Daoy (cell line): ENCODE measurements at places on chromosomes 11 and 22.

DNA sequence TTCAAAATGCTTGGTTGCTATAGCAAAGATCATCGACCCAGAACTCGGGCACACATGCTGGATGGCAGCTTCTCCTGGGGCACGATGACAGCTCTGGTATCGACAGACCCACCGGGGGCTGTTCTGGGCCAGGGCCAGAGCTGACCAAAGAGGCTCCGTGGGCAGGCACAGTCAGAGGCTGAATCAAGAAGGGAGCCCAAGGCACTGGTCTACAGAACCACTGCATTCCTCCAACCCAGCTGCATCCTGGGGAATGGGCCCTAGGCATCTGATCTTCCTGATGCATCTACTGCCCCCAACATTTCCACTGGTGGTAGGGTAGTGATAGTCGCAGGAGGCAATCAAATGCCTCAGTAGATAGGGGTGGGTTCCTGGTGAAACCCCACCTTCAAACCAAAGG lies 470.3 kb downstream of the TBC1D22A start:
- no peak for DNase-seq

- DNase-seq, result no peak
These were observed 514.7 kb downstream of the CNTN5 start for GRCh38 chr11:99535406-99535805.

GRCh38 chr11:34341096-34341495 lies 16.7 kb downstream of the ABTB2 start:
- DNase-seq, result no peak

GRCh38 chr11:1008001-1008802 lies 28.3 kb downstream of the MUC6 start:
- DNase-seq, result no peak

DNA sequence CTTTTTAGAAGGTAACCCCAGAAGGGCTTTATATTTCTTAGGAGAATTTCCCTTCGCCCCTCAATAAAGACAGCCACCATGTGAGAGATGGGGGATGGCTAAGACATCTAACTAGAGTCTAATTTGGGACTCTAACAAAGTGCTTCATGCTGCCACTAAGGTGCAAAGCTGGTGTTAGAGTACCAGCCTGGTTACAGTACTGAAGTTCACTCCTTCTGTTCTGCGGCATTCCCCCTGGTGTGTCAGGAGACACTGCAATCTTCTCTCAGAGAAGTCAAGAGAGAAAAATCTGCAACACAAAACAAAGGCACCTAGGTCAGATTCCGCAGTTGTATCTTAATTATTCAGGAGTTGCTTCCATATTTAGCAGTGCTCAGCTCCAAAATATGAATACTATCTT lies 603.0 kb upstream of the CADM1 start:
- DNase-seq, result no peak

- DNase-seq, result no peak
These were observed 97.2 kb downstream of the JRKL start for GRCh38 chr11:96486890-96487611.

DNA sequence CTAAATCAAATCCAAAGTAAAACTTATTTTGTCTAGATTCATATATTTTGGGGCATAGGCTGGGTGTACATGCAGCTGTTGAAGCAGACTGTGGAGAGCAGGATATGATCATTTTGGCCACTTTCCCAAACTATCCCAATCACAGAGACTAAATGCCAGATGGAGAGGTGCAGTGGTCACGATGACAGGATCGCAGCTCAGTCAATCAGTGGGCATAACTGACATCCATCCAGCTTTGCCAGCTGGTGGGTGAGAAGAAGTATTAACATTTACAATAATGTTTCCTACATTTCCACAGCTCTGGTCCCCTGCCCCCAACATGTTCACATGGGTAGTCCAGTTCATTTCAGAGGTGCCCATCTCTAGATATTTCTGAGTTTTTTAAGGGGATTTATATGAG lies 255.5 kb upstream of the SESN3 start:
- no peak for DNase-seq

DNA sequence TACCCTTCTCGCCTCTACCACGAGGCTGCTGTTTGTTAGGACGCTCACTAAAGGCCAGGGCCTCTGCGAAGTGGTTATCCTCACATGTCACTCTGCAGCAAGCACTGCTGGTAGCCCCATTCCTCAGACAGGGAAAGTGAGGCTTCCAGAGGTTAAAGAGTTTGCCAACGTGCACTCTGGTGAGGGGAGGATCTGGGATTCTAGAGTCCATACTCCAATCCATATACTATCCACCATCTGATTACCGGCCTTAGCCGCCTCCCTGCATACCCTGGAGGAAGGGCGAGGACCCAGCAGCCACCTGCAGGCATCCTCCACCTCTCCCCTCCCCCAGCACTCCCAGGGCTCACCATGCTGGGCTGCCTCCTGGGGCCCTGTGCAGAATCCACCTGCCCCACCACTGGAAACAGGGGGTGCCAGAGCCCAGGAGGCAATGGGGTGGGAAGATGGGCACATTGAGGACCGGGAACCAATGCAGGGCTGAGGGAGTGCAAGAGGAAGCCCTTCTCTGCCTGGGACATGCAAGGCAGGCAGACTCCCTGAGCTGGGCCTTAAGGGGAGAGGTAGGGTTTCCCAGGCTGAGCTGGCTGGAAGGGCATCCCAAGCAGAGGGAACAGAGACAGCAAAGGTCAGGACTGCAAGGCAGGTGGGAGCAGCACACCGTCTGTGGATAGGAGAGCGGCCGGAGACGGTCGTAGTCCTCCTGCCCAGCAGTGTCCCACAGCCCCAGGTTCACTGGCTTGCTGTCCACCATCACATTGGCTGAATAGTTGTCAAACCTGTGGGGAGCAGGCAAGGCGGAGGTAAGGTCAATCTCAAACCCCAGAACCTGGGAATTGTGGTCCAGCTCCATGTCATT lies 11.7 kb downstream of the RAC2 start:
- DNase-seq, result no peak

DNA sequence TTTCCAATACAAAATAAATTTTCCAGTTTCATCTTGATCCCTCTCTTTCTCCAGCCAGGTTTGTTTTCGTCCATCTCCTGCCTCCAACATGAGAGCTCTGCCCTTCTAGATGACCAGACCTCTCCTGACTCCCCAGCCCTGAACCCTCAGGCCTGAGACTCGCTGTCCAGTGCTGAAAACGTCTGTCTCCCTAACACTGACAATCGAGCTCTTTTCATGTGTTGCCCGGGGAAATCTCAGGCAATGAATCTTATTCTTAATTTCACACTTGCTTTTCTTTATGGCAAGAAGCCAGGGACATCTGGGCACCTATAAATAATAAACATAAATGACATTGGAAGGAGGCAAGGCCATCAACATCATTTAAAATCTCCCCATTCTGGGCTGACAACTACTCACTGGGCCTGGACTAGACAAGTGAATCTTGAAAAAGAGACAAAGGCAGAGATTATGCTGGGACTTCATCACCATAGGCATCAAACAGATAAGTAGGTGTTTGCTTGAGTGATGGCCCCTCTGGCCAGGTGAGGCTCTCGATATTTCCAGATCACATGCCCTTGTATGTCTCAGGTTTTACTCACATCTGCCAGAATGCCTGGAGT lies 274.5 kb upstream of the B3GAT1 start:
- no peak for DNase-seq

DNA sequence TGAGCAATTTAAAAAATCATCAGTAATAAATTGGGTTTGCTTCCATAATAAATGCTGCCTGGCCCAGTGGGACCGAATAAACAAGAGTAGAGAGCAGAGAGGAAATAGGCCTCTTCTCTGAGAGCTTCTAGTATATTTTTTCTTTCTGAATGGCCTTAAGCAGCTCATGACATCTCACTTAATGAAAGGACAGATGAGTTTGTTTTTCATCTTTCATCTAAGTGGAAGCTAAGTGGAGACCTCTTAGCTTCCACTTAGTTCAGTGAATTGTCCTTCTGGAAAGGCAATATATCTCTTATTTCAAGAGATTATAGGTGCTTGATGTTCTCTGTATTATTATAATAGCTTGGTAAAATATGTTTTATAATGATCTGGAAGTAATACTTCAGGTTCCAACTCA lies 245.9 kb upstream of the ANO3 start:
- DNase-seq, result no peak

DNA sequence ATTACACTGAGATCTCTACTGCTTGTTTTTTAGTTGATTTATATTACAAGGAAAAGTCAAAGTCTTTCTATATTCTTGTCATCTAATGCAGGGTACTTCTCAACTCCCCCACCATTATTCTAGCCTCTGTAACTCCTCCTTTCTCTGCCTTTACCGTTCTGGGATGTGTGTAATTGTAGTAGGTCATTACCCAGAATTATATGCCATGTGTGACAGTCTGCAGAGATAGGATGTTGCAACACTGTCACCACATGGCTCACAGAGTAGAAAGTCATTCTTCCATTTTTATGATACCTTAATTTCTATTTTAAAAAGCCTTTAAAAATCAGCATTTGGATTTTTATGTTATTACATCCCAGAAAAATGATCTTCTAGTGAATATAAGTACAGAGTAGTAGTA lies 32.7 kb downstream of the ZNF143 start:
- no peak for DNase-seq

- no peak for DNase-seq
These were observed 1487.9 kb downstream of the TBC1D22A start for GRCh38 chr22:48250286-48250895.

DNA sequence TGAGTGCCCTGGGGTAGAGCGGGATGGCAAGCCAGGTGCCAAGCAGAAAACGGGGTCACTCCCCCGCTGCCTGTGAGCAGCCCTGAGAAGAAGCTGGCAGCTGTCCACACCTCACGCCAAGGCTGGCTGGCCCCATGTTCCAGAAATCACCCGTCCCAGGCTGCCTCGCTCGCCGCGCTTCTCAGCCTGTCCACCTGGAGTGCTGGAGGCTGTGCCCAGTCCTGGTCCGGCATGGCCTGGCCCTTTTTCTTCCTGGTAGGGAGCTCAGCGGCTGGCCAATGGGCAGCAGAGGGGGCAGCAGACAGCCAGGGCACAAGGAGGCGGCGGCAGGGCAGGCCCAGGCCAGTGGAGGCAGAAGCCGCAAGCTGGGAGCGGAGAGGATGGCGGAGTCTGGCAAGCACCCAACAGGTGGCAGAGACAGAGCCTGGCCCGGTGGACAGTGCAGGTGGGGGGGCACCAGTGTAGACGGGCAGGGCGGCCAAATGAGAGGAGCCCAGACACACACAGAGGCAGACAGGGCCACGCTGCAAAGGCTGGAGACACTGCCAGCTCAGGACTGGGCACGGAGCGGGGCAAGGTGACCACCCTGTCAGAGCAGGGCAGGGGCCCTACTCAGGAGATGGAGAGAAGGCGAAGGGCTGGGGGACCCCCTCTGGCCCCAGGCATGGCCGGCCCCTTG lies 37.2 kb upstream of the TH start:
- no peak for DNase-seq

DNA sequence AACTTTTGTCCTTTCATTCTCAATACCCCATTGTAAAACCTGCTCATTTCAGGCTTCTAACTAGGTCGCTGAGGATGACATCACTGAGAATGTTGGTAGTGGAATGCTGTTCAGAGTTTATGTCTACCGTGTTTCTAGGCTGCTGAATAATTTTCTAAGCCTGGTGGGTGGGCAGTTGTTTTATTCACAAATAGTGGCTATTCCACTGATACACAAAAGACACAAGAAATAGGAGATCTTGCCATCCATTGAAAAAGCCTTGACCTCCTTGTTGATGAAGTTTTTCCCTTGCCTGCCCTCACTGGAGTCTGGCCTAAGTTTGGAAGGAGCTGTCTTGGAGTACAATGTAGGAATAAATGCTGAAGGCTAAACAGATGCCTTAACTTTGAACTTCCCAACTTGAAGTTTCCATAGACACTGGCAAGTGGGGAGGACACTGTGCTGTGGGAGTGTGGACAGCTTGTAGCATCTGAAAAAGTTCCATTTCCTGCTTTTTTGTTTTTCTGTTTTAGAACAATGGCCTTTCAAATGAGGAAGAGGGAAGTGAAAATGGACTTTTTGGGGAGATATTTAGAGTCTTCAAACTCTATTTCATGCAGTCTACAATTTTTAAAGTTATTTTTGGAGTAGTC lies 59.2 kb downstream of the TRIM44 start:
- no peak for DNase-seq

GRCh38 chr11:65500387-65501185 lies 1.7 kb downstream of the MALAT1 start:
- peak; percentile 53 for DNase-seq

DNA sequence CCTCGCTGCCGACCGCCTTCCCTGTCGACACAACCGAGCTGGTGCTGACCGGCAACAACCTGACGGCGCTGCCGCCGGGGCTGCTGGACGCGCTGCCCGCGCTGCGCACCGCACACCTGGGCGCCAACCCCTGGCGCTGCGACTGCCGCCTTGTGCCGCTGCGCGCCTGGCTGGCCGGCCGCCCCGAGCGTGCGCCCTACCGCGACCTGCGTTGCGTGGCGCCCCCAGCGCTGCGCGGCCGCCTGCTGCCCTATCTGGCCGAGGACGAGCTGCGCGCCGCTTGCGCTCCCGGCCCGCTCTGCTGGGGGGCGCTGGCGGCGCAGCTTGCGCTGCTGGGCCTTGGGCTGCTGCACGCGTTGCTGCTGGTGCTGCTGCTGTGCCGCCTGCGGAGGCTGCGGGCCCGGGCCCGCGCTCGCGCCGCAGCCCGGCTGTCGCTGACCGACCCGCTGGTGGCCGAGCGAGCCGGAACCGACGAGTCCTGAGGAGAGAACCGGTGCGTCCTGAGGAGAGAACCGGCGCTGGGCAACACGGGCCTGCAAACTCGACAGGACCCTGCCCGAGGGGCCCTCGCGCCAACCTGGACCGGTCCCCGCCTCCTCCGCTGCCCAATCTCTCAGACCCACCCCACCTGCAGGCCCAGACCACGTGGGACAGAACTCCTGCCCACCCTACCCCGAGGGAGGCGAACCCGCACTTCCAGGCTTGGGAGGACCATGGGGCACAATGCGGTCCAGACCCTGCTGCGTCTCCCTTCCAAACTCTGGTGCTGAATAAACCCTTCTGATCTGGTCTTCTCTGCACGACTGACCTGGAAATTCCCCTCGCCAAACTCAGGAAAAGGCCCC lies 866 bp downstream of the GP1BB start:
- DNase-seq, result no peak

DNA sequence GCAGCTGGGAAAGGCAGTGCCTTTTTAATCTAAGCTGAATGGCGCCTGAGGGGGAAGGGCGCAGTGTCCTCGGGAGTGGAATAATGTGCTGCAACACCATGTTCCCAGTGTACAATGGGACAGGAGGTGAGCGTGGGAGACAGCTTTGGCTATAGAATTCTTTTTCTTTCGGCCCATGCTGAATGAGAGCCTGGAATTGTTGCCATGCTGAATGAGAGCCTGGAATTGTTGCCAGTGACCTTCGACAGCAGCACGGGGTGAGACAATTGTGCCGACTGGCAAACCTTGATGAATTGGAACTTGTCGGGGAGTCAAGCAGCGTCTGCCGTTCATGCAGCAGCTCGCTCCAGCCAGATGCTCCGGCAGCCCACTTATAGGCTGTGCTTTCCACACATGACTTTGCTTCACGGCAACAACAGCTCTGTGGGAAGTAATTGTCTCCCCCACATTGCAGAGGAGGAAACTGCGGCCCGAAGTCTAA lies 141.4 kb upstream of the E2F8 start:
- DNase-seq, result no peak
